ENCODE measurements at places on chromosomes 2 and 18.

- no peak for DNase-seq
These were observed 139.8 kb upstream of the HS6ST1 start for GRCh38 chr2:128458505-128458904.

DNA sequence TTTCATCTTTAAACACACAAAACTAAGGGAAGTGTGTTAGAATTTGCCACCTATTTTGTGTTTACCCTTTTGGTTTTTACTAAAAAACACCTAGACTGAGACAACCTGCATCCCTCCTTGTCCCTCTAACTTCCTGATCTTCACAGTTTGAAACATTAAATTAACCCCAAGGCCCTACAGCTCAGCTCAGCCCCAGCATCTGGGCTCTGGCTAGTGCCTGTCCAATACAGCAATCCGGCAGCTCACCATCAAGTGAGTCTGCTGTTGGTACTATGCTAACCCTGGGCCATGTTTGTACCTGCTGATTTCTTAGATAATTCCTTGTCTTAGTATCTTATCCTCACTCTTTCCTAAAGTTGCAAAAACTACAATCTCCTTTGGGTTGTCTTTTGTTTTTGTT lies 162.4 kb downstream of the DSEL start:
- no peak for DNase-seq

DNA sequence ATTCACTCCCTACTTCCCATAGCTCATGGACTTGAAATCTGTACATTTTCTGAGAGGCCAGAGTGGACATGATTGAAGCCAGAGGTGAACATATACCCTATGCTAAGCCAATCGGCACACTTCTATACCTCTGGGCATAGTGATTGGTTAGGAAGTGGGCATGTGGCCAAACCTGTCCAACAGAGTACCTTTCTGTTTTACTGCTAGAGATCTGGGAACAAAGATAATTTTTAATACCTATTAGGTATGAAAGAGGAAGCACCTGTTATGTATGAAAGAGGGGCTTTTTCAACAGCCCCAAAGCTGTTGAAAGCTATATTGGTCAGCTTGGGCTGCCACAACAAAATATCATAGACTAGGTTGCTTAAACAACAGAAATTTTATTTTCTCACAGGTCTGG lies 27.7 kb downstream of the METTL8 start:
- peak; percentile 77 for DNase-seq

DNA sequence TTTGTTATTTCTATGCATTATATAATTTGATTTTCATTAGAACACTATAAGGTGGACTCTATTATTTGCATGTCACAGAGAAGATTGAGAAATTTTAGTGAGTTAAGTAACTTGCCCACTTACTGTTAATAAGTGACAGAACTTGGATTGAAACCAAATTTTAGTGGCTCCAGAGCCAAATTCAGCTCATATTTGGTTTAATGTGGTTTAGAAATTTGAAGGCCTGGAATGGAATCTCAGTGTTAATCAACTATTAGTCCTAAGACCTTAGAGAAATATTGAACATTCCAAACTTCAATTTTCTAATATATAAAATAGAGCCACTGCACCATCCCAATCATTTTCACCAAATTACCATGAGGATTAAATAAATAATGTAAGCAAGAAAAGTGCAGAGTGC lies 281.6 kb downstream of the ZNF385B start:
- no peak for DNase-seq

- DNase-seq: no peak
These were observed 93.5 kb downstream of the TTC27 start for GRCh38 chr2:32721376-32721775.

- DNase-seq: no peak
These were observed 23.3 kb downstream of the SIX3 start for GRCh38 chr2:44964752-44965236.

DNA sequence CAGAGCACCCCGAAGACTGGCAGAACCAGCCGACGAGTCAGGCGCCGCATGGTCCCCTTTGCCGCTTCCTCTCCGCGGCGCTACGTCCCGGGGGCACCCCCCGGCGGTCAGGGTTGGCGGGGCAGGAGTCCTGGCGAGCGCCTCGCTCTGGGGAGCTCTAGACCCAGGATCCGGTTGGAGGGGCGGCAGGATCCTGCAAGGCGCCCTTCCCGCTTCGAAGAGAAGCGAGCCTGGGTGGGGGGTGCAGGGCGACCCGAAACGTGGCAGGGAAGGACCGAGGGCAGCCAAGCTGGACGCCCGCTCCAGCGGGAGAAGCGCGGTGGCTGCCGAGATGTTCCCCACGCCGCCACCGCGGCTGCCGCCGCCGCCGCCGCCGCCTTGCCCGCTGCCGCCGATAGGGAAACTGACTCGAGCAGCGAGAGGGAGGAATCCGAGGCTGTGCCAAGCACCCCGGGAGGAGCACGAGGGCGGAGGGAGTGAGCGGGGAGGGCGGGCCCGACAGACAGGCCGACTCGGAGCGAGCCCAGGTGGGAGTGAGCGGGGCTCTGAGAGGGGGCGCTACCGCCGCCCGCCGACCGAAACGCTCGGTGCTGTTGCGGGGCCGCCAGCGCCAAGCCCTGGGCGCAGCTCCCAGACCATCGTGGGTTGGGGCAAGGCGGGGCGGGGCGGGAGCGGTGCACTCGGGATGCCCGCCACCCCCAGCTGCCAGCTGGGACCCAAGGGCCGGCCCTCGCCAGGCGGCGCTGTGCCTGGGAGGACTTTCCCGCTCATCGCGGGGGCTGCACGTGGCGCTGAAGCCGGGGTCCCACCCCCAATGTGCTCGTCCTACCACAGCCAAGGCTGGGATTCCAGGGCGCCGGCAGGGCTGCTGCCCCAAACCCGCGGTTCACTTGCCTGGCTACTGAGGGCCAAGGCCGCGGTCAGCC lies at the start of gene GALNT14:
Gene GALNT14 (minus strand): TSS at position 404 of the 926 bp plus-strand sequence. CDS start 354 bp downstream, at position 50.
- peak; percentile 35 for DNase-seq

GRCh38 chr2:240372101-240372500 lies 63.4 kb upstream of the GPC1 start:
- DNase-seq: no peak

GRCh38 chr18:9275890-9276289 lies 58.7 kb upstream of the TWSG1 start:
- no peak for DNase-seq

DNA sequence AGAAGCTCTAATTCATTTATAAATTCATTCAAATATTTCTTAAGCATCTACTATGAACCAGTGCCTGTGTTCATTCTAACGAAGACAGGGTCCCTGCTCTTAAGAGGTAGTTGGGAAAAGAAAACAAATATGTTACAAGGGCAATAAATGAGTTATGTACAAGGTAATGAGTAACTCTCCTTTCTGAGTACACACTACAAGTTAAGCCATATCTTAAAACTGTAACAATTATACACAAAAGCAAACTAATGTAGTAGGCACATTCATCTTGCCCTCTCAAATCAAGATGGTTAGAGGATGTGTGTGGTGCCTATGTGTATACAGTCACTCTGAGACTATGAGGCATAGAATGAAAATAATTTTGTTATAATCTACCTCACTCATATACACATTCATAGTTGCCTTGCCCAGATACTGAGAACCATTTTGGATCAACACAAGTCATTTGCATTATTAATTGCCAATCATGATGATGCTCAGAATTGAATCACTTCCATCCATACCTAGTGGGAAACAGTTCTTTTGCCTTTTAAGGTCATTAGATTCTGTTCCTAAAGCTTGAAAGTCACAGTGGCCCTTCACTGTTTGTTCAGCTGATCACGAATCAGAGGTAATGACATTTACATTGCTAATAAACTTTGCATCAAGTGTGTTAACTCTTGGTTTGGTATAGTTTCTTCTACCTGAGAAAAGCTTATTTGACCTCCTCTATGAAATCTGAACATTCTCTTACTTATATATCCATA lies 283.1 kb downstream of the ZNF385B start:
- no peak for DNase-seq

GRCh38 chr18:62741584-62741983 lies 26.2 kb downstream of the PHLPP1 start:
- no peak for DNase-seq

GRCh38 chr2:68420254-68420910 lies 46.7 kb downstream of the FBXO48 start:
- no peak for DNase-seq

- DNase-seq: no peak
These were observed 434.7 kb upstream of the SETBP1 start for GRCh38 chr18:44246001-44246400.

GRCh38 chr2:10750610-10751009 lies 29.2 kb downstream of the ATP6V1C2 start:
- no peak for DNase-seq

GRCh38 chr2:177830881-177831386 lies 241.6 kb downstream of the PDE11A start:
- no peak for DNase-seq

GRCh38 chr2:9984217-9984739 lies 32.8 kb downstream of the GRHL1 start:
- DNase-seq: peak; percentile 59

- no peak for DNase-seq
These were observed 92.7 kb downstream of the PIK3C3 start for GRCh38 chr18:42047721-42048120.

- DNase-seq: no peak
These were observed 204.8 kb downstream of the RBM43 start for GRCh38 chr2:151056870-151057269.

- no peak for DNase-seq
These were observed 12.8 kb downstream of the NOSTRIN start for GRCh38 chr2:168814939-168815907.

- no peak for DNase-seq
These were observed 284.8 kb upstream of the CYRIA start for GRCh38 chr2:16950436-16950835.

GRCh38 chr2:43370146-43370545 lies 143.7 kb upstream of the ZFP36L2 start:
- DNase-seq: no peak

DNA sequence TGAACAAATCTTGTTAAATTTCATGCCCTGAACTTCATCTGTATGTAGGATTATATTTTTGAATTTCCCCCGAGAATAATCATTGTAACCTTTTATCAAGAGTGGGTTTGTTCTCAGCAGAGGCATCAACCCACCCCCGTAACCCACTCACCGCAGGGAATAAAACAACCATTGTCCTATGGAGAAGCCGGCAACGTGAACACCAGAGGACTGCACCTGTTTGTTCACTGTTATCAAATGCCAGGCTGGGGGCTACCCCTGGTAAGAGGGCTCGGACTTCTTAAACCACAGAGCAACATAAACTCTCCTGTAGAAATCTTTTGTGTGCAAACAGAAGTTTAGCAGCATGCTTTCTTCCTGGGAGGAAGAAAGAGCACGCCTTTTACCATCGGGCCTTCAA lies 610.4 kb downstream of the ERBB4 start:
- DNase-seq: no peak

DNA sequence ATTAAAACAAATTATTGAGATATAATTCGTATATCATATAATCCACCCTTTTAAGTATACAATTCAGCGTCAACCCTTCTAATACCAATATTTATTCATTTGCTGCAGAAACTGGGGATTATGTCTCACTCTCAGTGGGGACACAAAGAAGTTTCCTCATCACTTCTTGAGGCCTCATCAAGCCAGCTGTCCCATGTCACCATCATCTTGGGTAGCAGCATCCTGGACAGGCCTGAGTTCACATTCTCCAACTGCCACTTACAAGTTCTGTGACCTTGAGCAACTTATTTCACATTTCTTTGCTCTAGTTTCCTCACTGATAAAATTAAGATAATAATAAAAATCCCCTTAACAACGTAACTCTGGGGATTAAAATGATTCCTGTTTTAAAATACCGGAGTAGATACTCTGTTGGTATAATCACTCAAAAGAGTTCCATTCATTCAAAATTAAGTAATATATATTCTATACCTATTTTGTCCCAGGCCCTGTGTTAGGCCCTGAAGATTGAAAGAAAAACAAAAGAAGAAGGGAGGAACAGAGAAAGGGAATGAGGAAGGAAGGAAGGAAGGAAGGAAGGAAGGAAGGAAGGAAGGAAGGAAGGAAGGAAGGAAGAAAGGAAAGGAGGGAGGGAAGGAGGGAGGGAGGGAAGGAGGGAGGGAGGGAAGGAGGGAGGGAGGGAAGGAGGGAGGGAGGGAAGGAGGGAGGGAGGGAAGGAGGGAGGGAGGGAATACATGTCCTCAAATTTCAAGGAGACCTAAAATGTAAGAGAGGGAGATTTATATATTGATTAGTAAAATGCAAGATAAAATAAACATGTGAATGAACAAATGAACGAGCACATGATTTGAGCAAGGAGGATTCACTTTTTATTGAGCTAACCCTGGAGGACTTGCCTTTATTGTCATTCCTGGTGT lies 42.4 kb downstream of the NCKAP5 start:
- no peak for DNase-seq

- no peak for DNase-seq
These were observed 51.0 kb upstream of the KCNG2 start for GRCh38 chr18:79746730-79747129.

- no peak for DNase-seq
These were observed 11.5 kb downstream of the VPS4B start for GRCh38 chr18:63410792-63411191.

- DNase-seq: no peak
These were observed 137.9 kb upstream of the RAB12 start for GRCh38 chr18:8471372-8471771.

DNA sequence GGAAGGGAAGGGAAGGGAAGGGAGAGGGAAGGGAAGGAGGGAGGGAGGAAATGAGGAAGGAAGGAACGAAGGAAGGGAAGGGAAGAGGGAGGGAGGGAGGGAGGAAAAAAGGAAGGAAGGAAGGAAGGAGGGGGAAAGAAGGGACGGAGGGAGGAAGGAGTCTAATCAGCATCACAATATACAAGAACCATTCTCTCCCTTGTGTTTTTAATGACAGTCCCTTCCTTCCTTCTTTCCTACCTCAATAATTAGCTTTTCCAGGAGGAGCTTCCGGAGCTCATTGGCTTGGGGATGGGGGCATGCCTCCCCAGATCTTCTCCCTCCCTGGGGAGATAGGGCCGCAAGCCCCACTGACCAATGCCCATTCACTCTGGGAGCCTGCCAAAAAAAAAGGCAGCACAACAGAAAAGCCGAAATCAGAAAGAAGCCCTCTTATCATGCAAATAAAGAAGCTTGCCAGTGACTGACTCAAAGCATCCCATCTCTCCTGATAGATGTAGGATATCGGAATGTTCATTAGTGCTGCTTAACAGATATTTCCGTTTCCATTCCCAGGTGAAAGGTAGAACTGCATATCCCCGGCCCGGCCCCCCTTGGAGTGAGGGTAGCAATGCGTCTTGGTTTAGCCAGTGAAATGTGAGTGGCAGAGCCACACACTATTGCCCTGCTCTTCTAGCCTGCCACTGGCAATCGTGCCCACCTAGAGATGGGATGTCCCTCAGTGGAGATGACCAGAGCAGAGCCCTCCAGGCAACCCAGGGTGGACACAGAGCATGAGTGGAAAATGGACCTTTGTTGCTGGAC lies 17.8 kb upstream of the SMAD7 start:
- no peak for DNase-seq

Measured in GM12865 (cell line).